ENCODE measurements at places on chromosomes 12 and 14.

- DNase-seq: peak; percentile 53
Measured at GRCh38 chr14:49497725-49498348, 88.3 kb downstream of the RPS29 start.

GRCh38 chr14:101727611-101728366 is 33.7 kb upstream of the PPP2R5C start:
- no peak for DNase-seq

- no peak for DNase-seq
Measured at GRCh38 chr14:102769049-102769327, 8.3 kb upstream of the TRAF3 start.

DNA sequence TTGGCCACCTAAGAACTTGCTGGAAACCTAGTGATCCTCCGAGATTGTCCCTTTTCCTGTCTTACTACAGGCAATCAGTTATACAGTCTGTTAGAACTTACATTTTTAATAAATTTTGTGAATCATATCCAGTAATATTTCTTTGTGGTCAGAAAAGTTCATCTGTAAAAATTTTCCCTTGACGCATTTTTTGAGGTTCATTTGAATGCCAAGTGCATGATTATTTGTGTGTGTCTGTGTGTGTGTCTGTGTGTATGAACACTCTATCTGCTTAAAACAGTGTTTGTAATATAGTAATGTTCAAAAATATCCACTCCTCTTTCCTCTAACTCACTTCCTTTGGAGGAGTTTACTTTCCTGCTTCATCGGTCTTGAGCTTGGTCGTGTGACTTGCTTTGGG is 468.7 kb upstream of the FLRT2 start:
- no peak for DNase-seq

- DNase-seq: no peak
Measured at GRCh38 chr12:120536064-120536791, 2.1 kb downstream of the RNF10 start.

- no peak for DNase-seq
Measured at GRCh38 chr12:121590476-121591143, 9.8 kb upstream of the KDM2B start.

GRCh38 chr12:115407036-115407435 is 723.1 kb upstream of the TBX3 start:
- no peak for DNase-seq

- DNase-seq: peak; percentile 57
Measured at GRCh38 chr14:50083467-50084337, 32.7 kb downstream of the VCPKMT start.

DNA sequence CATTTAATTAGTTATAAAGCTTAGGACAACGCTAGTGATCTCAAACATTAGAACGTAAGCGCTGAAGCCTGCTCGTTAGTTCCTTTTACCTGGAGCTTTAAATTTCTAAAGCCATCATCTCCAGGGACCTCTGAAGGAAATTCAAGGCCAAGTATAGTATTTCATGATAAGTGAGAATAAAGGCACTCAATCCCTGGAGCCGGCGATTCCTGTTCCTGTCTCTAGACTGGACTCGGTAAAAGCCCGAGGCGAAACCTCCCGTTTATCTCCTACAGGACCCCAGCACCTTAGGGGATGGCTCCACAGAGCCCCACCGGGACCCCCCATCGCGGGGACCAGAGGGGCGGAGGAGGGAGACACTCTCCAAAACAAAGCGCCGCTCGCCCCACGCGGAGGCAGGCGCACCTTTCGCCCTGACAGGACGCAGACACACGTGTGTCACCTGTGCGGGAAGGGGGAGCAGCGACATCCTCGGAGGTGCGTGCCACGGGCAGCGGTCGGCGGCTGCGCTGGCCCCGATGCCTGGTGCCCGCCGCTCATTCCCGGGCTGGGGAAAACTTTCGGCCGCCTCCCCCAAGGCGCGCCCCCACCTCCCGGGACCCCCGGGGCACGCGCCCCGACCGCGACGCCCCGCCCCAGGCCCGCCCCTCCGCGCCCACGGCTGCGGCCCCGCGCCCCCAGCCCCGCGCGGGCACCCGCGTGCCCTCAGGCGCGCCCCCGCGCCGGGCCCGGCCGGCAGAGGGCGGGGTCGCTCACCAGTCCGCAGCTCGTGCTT is 678 bp downstream of the RPS6KA5 start:
- no peak for DNase-seq

- peak; percentile 16 for DNase-seq
Measured at GRCh38 chr12:101552277-101552676, 42.5 kb upstream of the MYBPC1 start.

GRCh38 chr12:107320033-107320928 is 226.9 kb upstream of the CRY1 start:
- DNase-seq: peak; percentile 28
